ENCODE measurements at places on chromosomes 7 and 10. TPM values are rescaled to one million over a fixed set of nuclear protein-coding genes. Genes with fewer than 3 reads are reported as not detected.
A peak's percentile ranks its signal among the peaks of the same experiment; 100 is the strongest.

DEPP1 gene
- total RNA-seq: 0.34 TPM

GRCh38 chr7:65373608-65374351 lies at the start of gene ZNF92:
ZNF92 (plus strand) TSS chr7:65373855; CDS start chr7:65373998, 143 bp downstream.
- peak; percentile 97 for DNase-seq

SPDYE1 gene
- total RNA-seq: not detected

HYAL4 gene
- total RNA-seq: not detected

DNA sequence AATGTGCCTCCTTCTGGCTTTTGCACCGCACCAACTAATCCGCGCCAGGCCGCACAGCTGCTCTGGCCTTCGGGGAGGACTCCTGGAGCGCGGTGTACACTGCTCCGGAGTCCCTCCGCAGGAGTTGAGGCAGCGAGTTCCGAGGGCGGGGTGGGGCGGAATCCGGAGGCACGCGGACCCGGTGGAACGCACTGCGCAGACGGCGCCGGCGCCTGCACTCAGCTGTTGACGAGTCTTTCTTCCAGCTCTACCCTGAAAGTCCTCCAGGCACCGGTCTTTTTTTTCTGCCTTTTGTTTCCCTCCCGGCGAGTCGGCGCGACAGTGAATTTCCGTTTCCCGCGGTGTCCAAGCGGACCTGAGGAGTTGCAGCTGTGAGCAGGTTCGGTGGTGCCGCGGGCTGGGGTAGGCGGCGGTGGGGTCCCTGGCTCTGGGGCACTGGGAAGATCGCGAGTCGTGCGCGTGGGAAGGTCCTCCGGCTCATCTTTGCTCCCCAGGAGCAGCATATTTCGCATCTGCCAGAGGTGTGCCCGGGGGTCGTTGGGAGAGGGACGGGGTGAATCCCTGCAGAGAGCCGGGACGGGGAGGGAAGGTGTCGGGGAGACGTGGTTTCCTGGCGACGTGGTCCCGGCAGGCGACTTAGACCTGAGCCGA lies 44.1 kb downstream of the SFTPD start:
- DNase-seq: peak; percentile 74

GRCh38 chr7:131952365-131952764 lies 395.9 kb upstream of the PODXL start:
- no peak for DNase-seq

DNA sequence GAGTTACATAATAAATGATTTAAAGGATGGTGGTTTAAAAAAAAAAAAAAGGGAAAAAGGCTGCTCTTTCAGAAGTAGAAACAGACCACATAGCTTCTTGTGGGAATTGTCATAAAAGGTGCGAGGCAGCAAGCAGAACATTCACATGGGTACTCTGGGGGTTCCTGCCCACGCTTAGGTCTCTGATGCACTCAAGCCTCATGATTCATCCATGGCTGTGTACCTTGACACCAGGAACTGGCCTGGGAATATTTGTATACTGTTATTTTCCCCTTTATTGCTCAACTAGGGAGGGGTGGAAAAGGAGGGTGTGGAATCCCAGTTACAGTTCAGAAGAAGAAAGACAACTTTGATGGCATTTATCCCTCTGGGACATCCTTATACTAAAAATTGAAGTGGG lies 4.0 kb downstream of the PON2 start:
- no peak for DNase-seq

DNA sequence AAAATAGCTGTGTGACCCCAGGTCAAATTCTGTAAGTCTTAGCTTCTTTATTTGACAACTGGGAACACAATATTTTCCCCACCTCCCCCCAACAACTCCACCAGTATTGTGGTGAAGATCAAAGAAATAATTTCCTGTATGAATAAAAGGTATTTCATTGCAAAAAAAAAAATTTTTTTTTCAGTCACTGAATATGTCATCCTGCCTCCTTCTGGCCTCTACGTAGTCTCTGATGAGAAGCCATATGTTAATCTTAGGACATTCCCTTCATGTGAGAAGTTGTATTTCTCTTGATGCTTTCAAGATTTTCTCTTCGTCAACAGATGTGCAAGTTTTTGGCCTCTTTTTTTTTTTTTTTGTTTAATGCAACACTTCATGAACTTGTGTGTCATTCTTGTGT lies 33.0 kb downstream of the ZNF33A start:
- no peak for DNase-seq
